ENCODE measurements at places on chromosomes 2 and 18.

DNA sequence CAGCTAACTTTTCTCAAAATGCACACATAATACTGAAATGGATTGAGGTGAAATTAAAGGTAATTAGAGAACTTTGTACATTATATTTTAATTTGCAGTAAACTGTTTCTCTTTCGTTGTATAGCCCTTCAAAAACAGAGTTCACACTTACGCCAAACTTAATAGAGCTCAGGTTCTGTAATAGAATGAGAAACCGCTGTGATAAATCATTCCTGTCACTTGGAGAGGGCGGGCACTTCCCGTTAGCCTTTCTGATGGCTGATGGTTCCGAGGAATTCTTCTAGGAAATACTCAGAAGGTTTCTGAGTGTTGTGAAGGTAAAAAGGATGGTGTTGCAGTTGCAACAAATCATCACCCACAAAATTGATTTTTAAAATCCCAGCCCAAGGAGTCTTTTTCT lies 155.8 kb upstream of the ALKAL2 start:
- DNase-seq = no peak

DNA sequence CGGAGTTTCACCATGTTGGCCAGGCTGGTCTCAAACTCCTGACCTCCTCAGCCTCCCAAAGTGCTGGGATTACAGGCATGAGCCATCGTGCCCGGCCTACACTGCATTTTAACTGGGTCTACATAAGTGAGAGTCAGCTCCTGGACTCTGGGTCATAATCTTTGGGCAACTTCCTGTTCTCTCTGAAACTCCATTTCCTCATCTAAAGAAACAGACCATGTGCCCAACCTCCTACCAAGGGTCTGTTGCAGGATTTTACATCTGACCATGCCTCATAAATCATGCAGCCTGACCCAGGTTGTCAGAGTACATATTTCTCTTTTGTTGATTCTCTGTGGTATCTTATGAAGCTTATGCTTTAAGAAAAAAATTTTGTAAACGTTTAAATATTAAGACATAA lies 280.4 kb downstream of the ALPK2 start:
- no peak for DNase-seq

DNA sequence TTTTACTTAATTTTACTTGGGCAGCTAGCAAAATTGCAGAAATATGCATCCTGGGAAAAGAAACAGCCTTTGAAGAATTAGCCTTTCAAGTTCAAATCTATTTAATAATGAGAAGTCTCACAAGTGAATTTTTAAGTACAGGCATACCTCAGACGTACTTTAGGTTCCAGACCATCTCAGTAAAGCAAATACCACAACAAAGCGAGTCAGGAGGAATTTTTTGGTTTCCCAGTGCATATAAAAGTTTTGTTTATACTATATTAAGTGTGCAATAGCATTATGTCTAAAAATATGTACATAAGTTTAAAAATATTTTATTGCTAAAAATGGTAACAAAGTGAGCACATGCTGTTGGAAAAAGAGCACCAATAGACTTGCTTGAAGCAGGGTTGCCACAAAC lies 50.8 kb upstream of the TWSG1 start:
- DNase-seq = no peak

- no peak for DNase-seq
These were observed 58.4 kb downstream of the LRPPRC start for GRCh38 chr2:43937269-43937820.

- no peak for DNase-seq
These were observed 11.3 kb downstream of the MALT1 start for GRCh38 chr18:58682429-58683069.

DNA sequence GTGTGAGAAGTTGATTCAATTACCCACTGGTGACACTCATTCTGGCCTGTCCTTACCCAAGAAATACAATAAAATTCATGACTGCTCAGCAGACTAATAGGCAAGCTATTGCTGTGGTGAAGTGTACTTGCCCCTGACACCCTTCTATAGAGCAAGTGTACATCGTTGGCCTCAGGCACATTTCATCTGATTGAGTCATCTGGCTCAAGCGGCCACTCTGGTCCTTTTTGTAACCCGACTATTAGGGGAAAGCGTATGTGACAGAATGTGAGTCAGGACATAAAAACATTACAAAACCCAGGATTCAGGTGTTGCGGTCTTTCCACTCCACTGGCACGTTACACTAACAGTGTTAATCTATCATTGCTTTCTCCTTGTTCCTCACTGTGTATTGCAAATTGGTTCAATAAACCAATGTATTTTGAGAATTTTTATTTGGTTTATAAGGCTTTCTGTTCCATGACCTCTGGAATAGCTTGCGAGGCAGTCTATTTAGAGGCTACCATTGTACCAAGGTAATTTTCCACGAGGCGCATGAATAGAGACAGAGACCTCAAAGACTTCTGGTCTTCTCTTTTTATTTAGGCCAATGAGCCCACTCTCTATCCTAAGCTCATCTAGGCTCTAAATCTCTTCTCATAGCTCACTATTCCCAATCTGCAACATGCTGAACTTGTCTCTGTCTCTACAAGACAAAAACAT lies 10.2 kb upstream of the TTC32 start:
- no peak for DNase-seq

DNA sequence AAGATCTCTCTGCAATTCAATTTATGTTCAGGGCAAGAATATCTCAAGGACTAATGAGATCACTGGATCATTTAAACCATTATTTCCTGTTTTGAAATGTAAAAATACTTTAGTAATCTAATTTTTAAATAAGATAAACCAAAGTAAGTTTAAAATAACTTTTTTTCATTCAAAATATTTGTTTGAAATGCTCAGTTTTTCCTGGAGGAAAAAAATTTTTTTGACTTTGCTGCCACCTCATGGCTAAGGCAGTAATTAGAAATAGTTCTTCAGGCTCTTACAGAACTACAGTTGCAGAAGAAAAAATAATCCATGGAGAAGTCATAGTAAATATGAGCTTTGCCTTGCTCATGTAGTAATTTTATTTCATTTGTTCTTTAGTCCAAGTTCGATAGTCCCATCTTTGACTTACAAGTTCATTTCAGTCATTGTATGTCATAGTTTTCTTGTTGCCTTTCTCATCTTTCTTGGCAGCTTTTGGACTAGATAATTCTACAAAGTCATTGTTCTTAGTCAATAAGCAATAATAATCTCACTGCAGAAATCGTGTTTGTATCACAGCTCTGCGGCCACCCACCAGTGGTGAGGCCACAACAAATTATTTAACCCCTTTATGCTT lies 127.4 kb downstream of the DPP4 start:
- DNase-seq = no peak

DNA sequence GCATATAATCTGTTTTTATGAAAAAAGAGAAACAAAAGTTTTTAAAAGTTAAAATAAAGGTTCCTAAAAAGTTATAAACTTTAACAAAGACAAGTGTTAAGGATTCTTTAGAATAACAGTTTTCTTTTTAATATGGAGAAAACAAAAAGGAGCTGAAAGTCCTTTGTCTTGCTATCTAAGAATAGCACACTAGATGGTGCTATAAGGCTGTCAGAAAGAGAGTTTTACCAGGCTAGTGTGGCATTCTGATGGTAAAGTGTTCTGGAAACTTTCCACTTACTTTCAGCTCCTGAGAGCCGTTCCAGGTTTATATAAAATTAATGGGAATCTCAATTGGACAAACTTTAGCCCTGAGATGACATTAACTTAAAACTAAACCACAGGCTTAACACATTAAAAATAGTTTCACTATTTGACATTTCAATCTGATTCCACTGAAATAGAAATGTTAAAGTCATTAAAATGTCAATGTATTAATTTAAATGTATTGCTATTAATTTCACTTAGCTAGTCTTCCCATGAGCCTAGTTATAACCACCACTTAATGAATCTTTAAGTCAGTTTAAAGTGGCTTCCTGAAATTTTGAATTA lies 3.7 kb downstream of the FBXO48 start:
- no peak for DNase-seq

- DNase-seq = no peak
These were observed 2.0 kb upstream of the CXCR4 start for GRCh38 chr2:136119717-136120675.

GRCh38 chr2:85777441-85777861 lies 23.7 kb downstream of the ATOH8 start:
- DNase-seq = no peak

- no peak for DNase-seq
These were observed 50.0 kb downstream of the CPO start for GRCh38 chr2:206989311-206989710.

GRCh38 chr2:47173986-47174732 lies 19.1 kb upstream of the STPG4 start:
- DNase-seq = no peak

GRCh38 chr2:176647325-176648165 lies 378.3 kb downstream of the MTX2 start:
- DNase-seq = no peak

DNA sequence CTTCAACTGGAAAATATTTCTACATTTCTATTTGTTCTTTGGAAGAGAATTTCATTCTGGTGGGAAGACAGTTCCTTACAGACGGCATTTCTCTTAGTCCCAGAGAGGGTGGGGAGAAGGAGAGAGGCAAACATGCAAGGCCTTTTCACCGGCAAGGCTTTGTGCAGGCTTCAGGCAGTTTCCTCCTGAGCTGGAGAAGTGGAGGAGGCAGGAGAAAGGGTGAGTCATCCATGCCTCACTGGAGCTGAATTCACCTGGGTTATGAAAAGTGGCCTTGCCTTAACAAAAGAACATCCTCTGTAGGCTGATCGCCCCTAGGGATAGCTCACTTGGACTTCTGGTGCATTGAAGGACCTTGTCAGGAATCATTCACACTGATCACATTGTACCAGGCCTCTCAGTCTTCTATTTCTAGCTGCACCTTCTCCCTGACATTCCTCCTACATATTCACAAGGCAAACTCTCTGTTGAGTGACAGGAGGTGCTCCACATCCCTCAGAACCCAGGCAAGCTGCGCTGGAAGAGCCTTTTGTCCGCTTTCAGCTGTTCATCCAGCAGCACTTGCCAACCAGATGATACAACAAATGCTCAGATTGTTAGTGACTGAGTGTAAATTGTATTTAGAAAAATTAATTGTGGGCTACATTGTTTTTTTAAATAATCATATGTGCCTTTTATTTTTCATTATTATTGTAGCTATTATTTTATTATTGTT lies 796.1 kb downstream of the DCDC2C start:
- no peak for DNase-seq

DNA sequence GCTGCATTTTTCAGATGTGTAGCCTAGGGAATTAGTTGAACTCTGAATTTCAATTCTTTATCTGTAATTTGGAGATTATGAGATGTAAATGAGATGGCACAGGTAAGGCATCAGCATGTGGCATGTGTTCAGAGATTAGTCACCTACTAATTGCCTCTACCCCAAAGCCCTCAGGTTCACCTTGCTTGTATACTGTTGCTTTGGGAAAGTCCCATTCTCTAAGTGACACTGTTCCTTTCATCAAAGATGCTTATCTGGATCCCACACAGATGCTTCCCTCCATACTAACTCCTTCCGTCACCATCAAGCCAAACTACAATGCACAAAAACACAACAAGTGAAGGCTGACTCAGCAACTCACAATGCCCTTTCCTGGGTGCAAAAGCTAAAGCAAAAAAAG lies 143.7 kb downstream of the LRATD1 start:
- no peak for DNase-seq

- no peak for DNase-seq
These were observed 50.1 kb upstream of the TCF7L1 start for GRCh38 chr2:85083092-85083491.

GRCh38 chr2:94923196-94923595 lies 52.0 kb downstream of the TEKT4 start:
- DNase-seq = no peak

GRCh38 chr2:171235262-171235881 lies 74.7 kb upstream of the TLK1 start:
- no peak for DNase-seq
